Cerebellum (tissue), 4 donors: ENCODE measurements at places on chromosomes 6 and 20.

DNA sequence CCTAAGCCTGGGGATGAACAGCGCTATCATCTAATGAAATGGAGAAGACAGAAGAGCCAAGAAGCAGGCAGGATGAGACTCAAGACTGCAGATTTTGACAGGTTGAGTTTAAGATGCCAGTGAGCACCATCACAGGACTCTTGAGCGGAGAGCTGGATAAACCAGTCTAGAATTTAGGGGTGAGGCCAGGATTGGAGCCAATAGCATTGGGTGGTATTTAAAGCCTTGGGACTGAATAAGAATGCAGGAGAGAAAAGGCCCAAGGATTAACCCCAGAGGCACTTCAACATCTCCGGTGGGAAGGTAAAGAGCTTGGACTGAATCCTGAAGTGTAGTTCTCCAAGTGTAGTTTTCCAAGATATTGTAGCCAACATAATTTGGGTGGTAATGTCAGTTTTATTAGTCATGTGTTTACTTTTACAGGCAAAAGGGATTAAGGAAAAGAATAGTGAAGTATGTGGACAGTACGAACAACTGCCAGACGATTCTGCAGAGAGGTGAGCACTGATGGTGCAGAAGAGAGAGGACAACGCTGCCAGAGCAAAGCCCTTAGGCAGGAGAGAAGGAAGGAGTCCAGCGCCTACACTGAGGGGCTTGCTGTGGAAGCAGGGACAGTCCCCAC lies 85.2 kb downstream of the DTNBP1 start:
- no peak for DNase-seq

GRCh38 chr6:80205404-80205803 lies 98.9 kb downstream of the BCKDHB start:
- DNase-seq: no peak

- DNase-seq: no peak
Measured at GRCh38 chr6:169807229-169807628, 55.8 kb downstream of the ERMARD start.

GRCh38 chr6:133969921-133970295 lies 16.9 kb downstream of the TBPL1 start:
- DNase-seq: no peak

DNA sequence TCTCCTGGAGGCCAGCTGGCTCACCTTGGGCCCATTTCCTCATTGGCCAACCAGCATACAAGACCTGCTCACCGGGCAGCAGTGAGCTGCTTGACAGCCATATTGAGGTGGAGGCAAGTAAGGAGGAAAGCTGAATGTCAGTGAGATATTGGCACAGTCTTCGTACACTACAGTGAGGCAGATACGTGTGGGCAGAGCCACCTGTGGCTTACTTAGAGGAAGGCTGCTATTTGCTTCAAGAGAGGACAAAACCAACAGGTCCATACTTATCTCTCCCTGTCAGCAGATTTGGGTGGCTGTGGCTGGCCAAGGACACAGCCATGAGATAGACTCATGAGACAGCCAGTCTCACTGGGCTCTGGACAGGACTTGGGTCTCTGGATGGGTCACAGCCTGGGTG lies 15.1 kb upstream of the MCM3 start:
- DNase-seq: no peak

DNA sequence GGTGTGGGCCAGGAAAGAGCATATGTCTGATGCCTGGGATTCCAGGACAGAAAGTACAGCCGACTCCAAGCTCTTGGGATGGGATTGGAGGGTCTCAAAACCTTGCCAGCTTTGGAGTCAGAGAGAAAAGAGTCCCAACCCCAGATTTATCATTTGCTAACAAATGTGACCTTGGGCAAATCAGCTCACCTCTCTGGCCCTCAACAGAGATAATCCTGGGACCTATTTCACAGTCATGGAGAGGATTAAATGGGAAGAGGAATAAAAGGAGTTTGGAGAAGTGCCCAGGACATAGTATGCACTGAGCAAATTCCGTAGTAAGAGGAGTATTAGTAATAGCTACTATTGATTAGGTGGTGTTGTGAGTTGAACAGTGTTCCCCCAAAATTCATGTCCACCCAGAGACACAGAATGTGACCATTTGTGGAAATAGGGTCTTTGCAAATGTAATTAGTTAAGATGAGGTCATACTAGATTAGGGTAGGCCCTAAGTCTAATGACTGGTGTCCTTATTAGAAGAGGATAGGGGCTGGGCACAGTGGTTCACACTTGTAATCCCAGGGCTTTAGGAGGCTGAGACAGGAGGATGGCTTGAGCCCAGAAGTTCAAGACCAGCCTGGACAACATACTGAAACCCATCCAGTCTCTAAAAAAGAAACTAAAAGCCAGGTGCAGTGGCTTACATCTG lies 17.1 kb downstream of the RIPOR3 start:
- no peak for DNase-seq

DNA sequence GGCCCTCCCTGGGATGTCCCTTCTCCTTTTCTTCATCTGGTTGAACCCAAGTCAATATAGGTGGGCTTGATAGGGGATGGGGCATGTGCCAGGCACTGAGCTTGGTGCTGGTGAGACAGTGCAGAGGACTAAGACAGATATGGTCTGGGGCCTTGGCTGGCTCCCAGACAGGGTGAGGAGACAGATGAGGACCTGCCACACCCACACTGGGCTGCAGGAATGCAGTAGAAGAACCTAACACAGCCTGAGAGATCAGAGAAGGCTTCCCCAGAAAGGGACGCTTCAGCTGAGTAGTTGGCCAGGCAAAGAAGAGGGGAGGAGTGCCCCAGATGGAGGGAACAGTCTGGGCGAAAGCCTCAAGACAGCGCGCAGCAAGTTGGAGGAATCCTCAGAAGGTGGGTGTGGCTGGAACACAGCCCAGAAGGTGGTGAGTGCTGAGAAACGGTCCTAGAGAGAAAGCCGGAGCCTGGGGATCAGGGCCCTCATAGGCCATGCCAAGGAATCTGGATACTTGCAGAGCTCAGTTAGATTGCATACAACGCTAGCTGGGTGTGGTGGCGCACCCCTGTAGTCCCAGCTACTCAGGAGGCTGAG lies 26.4 kb downstream of the CD40 start:
- DNase-seq: no peak

- no peak for DNase-seq
Measured at GRCh38 chr6:102549221-102549874, 1155.8 kb downstream of the GRIK2 start.

- no peak for DNase-seq
Measured at GRCh38 chr20:5570452-5570851, 179.7 kb upstream of the SHLD1 start.

DNA sequence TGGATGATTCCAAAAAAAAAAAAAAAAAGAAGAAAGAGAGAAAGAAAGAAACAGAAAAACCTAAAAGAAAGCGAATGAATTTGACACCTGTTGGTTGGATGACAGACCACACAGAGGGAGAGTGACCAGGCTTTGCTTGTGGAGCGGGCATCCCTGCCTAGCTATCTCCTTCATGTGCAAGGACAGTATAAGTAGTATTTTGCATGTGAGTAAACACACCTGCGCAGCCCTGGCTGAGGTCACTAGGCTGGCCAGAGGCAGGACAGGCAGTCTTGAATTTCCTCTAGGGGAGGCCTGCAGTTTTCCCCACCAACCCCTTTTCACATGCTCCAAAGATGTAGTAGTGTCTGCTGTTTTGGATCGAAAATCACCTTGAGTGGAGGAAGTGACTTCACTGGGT lies 126.4 kb downstream of the CCDC170 start:
- DNase-seq: no peak

GRCh38 chr6:132198896-132199295 lies 202.4 kb downstream of the MOXD1 start:
- no peak for DNase-seq

GRCh38 chr20:36120991-36121390 lies 33.5 kb upstream of the EPB41L1 start:
- DNase-seq: no peak

DNA sequence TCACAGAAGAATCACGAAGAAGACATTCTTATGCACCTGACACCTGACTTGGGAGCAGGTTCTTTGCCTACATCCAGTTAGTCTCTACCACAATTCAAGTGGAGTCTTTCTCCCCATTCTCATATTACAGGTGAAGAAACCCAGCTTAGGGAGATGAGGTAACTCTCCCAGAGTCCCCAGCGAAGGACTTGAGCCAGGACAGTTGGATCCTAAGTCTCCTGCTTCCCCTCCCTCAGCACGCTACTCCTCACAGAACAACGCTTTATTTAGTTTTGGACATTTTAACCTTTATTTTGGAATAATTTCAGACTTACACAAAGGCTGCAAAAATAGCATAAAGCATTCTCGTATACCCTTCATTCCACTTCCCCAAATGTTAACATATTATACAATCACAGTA lies 824 bp upstream of the CSTL1 start:
- no peak for DNase-seq

GRCh38 chr6:157314705-157315321 lies 8.5 kb downstream of the TMEM242 start:
- peak; percentile 78 for DNase-seq

GRCh38 chr20:59925899-59926298 lies 7.5 kb downstream of the SYCP2 start:
- DNase-seq: no peak
